CD4-positive, alpha-beta T cell treated with Interleukin-4 for 4 hours (primary cell): ENCODE measurements at places on chromosomes 1 and 21.

GRCh38 chr1:15707239-15707925, 23.3 kb downstream of the PLEKHM2 start:
- no peak for DNase-seq

DNA sequence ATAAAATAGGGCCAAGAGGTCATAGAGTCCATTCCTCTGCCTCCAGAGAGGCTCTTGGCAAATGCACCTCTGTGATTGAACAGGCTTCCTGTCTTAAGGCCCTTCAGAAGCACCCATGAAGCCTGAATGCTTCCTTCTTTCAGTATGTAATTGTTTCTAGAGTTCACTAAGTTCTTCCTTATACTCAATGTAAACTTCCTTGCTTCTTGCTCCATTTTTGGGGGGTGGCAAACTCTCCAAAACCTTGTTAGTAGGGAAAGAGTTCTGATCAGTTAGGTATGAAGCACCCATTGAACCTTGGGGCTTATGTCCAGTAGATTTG, 102.3 kb upstream of the LPGAT1 start:
- DNase-seq: no peak

DNA sequence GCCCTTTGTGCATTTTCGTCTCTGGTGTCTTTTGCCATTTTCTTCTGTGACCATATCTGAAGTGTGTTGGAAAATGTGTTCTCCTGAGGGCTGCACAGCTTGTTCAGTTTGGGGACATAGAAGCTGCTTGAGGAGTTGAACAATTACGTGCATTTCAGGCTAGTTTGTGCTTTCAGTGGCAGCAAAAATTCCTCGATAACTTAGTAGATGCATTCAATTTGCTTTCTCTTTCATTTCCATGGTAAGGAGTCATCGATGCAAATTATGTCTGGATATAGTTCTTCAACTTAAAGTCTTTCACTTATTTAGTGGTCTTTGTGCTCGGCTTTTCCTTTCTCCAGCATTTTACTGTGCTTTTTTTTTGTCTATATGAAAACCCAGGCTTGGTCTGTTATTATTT, 441.5 kb downstream of the PLA2G4A start:
- no peak for DNase-seq

GRCh38 chr1:72442262-72442661, 159.9 kb upstream of the NEGR1 start:
- no peak for DNase-seq

DNA sequence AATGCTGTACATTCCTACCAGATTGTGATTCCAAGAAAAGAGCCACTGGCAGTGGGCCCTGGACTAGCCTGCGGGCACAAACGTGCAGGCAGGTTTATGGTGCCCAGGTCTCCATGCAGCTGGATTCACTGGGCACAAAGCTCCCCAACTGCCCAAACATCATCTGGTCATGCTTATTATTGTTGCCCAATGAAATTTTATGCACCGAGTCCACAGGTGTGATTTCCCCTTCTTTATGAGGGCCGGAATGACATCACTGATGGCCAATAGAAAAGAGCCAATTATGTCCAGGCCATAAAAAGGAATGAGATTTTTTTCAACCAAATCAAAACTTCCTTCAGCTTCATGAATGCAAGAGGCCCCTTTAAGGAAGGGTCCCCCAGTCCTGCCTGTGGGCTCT, 66.2 kb downstream of the ERI3 start:
- no peak for DNase-seq

DNA sequence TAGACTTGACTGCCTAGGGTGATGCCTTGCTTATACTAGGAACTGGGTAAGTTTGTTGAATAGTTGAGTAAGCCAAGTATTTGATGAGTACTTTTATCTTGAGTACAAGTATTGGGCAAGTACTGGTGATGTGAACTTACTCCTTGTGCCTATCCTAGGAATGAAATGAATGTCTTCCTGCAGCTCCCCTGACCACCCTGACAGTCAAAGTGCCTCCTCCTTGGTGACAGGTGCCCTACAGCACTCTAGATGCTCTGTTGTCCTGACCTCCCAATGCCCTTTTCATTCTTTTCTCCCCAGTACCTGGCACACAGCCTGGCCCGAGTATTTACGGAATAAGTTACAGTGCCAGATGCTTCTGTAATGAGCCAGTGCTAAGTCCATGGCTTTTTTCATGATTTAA, 25.5 kb downstream of the PCSK9 start:
- DNase-seq: no peak

DNA sequence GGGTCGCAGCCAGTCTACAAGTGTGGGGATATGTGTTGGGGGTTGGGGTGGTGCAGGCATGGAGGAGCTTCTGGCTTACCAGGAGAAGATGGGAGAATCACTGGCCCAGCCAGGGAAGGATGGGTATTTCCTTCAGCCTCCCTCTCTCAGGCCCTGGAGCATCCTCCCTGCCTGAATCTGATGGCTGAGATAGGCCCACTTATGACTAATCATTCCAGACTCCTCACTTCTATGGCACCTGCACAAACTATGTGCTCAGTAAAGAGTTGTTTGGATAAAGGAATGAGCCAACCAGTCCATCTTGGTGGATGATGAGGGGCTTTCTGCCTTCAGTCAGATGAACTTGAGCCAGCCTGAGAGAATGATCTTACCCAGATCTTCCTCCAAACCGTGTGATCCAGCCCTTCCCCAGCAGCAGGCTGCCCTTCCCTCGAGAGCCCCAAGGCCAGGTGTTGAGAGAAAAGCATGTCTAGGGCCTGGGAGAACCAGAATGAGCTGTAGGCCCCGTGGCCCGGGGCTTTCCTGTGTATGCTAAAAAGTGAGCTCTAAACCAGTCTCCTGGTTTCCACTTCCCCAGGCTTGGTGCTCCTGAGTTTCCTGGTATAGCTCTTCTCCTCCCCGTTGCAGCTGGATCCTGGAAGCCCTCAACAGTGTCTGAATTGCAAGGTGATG, 1.3 kb downstream of the GPA33 start:
- DNase-seq: no peak

DNA sequence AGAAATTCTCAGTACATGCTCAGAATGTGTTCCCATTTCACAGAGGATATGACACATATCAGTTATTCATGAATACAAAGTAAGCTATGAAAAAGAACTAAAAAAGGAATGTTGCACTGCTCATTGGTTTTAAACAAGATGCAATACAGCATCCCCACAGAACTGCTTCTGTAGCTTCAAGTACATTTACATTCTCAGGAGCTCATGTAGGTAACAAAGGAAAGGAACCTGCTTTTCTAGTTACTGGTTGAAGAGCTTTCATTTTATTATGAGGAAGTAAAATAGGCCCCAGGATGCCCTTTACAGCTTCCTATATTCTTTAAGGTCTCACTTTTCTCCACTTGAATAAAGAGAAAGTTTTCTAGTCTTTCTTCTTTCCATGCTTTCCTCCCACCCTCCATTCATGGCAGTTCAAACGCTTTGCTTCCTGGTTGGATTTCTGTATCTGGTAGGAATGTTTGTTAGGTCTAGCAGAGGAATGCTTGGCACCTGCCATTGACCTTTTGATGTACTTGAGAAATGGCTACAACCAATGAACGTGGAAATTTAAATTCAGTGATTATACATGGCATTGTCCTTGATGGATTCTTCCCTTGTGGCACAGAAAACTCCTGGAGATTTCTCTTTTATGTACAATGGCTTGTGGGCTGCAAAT, 27.1 kb upstream of the KCNK2 start:
- no peak for DNase-seq

- no peak for DNase-seq
Measured at GRCh38 chr1:79303040-79303439, 296.5 kb upstream of the ADGRL4 start.

GRCh38 chr21:25036775-25037174, 570.5 kb downstream of the MRPL39 start:
- DNase-seq: no peak

GRCh38 chr21:42409366-42409765, 5.7 kb downstream of the UBASH3A start:
- DNase-seq: no peak

DNA sequence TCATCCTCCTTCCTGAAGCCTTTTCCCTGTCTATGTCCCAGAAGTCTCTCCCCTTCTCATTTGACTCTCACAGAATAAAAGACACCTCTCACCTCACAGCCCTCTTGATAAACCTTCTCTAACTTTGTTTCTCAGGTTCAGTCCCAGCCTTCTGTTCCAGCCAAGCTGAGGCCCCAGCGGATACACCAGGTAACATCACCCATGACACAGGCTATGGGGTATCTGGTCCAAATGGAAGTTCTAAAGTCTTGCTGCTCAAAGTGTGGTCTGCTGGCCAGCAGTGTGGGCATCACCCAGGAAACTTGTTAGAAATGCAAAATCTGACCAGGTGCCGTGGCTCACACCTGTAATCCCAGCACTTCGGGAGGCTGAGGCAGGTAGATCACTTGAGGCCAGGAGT, 23.2 kb downstream of the LY9 start:
- no peak for DNase-seq

DNA sequence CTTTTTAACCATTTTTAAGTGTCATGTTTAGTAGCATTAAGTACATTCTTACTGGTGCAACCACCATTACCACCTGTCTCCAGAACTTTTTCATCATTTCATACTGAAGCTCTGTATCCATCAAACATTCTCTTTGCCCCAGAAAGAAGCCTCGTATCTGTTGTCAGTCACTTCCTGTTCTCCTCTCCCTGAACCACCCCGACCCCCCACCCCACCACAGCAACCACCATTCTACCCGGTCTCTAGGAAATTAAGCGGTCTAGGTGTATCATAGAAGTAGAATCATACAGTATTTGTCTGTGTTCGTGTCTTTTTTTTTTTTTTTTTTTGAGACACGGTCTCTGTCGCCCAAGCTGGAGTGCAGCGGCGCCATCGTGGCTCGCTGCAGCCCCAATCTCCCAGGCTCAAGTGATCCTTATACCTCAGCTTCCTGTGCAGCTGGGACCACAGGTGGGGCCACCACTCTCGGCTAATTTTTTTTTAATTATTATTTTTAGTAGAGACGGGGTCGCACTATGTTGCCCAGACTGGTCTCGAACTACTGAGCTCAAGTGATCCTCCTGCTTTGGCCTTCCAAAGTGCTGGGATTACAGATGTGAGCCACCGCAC, 23.7 kb upstream of the EPHA8 start:
- no peak for DNase-seq
